ENCODE measurements at places on chromosomes 3 and 15.

GRCh38 chr15:96747291-96747690, 416.8 kb downstream of the NR2F2 start:
- DNase-seq, result no peak

DNA sequence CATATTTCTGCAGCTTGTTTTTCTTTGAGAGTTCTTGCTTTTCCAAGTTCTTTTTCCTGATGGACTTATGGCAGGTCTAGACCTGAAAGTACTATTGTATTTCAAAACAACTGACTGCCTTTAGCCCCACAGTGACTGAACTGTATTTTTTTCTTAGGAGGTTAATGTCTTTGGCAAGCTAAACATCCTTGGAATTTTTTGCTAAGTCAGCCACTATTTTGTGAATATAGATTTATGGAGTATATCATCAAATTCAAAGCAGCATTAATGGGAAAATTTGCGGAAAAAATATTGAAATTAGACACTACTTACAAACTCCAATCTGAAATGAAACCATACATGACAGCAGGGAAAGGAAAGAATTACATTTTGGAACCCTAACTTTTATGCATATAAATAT, 8.6 kb downstream of the PIK3CA start:
- no peak for DNase-seq

GRCh38 chr3:56621681-56622080, 61.4 kb downstream of the TASOR start:
- DNase-seq, result no peak

DNA sequence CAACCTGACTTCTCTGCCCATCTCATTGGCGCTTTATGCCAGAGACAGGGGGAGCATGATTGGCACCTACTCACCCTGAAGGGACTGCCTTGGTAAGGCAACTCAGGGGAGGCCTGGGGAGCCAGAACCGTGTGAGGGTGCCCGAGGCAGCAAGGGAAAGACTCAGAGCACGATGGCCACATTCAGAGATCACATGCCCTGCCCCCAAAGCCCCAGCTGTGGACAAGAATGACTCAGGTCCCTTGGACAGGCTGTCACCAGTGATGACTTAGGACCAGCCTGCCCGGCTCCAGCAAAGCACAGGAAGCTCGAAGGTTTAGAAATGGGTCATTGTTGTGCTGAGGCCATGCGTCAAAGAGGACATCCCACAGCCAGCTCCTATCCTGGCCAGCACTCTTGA, 49.1 kb upstream of the LIMD1 start:
- DNase-seq, result no peak

- DNase-seq, result no peak
Measured at GRCh38 chr3:64094713-64095079, 71.4 kb upstream of the PSMD6 start.

DNA sequence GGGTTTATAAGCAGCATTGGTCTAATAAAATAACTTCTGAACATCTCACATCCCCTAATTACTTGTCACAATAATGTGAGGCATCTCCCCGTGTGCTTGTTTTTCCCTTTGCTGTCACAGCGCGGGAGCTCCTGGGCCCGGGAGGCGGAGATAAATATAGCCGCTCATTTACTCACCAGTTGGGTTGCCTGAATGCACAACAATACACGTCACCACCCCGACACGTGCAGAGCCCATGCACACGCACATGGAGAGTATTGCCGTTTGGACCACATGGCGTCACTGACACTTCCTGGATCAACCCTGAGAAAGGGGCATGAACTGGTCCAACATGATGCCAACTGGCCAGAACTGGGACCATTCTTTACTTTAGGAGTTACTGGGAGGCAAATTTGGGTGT, 76.2 kb downstream of the MRPL46 start:
- DNase-seq, result no peak

All from activated naive CD4-positive, alpha-beta T cell treated with anti-CD3 and anti-CD28 coated beads, Interleukin-2, amount 10 ng/mL, durations not matched to agents 7 days and 5 days (primary cell).